ENCODE measurements at places on chromosomes 1 and 21.

GRCh38 chr21:15797577-15798363, 68.0 kb downstream of the USP25 start:
- no peak for DNase-seq

DNA sequence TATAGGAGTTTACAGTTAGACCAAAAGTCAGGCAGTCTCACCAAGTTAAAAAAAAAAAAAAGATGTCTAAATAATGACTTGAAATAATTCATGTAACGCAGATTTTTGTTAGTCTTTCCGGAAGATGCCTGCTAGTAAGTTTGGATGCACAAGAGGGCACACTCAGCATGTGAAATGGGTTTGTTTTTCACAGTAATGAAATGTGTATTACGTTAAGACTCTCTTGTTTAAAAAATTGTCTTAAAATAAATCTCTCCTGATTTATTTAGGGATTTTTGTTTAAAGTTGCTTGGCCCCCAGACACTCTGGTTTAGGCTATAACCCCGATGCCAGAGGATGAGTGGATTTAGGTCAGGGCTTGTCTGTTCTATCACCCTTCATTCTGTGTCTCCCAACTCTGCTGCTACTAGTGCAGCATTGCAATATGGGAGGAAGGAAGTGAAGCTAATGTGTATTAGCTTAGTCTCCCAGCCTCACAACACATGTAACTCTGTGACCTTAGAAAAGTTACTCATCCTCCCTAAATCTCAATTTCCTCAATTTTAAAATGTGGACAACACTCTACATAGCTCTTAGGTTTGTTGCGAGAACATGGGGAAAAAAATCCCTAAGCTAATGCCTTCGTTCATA, 25.7 kb downstream of the CTH start:
- no peak for DNase-seq

DNA sequence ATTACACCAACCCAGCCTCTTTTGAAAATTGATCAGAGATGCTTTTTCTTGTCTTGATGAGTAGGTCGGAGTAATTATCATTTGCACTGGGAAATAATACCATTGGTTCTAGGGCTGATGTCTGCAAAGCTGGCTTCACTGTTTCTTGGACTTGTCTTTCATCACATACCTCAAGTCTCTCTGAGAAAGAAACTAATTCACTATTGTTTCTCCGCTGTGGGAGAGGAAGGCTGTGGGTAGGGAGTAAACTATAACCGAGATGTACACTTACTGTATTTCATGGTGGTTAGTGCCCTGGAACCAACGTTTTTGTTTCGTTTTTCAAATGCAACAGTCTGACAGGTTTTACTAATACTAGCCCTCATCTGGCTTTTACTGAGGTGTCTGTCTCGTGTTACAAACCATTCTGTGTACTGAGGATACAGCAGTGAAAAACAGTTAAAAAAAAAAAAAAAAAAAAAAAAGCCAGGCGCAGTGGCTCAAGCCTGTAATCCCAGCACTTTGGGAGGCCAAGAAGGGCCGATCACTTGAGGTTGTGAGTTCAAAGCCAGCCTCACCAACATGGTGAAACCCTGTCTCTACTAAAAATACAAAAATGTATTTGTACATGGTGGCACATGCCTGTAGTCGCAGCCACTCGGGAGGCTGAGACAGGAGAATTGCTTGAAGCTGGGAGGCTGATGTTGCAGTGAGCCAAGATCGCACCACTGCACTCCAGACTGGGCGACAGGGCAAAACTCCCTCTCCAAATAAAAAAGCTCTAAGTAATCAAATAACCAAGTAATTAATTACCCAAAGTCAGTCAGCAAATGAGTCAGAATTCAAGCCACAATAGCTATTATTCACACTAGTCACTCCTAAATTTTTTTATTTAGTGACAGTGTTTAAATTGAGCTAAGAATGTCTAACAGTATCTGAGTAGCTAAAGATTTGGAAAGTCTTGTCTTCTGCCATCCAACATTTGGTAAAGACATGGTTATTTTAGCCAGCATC, 23.3 kb downstream of the TOMM20 start:
- DNase-seq: no peak

GRCh38 chr1:240499012-240499411, 112.9 kb downstream of the GREM2 start:
- DNase-seq: no peak

DNA sequence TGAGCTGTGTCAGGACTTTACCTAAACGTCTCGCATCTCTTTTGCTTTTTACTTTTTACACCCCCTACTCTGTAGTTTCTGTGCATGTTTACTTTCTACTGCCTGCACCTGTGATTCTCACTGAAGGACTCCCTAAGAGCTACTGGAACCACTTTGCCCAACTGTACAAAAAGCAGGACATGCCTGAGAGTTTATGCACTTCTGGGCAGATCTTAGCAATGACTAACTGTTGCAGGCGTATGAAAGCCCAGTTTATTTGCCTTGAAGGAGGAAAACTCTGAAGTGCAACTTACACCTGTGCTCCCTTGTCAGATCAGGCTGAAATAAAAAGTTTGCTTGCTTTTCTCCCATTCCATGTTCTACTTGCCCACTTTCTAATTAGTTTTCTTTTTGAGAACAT, 467.0 kb upstream of the USP24 start:
- DNase-seq: no peak

DNA sequence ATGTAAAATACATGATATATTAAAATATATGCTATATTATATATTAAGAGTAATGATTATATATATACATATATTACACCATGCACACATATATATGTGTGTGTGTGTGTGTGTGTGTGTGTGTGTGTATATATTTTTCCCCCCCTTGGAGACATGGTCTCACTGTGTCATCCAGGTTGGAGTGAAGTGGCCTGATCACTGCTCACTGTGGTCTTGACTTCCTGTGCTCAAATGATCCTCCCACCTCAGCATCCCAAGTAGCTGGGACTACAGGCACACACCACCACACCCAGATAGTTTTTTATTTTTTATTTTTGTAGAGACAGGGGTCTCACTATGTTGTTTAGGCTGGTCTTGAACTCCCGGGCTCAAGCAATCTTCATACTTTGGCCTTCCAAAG, 54.4 kb upstream of the RBM34 start:
- no peak for DNase-seq

- DNase-seq: no peak
These were observed 54.1 kb upstream of the POFUT2 start for GRCh38 chr21:45341779-45342178.
